NCI-H69 (cell line): ENCODE measurements at places on chromosomes 6 and 20.
A peak's percentile ranks its signal among the peaks of the same experiment; 100 is the strongest.

- peak; percentile 95 for DNase-seq
Observed at GRCh38 chr6:25485821-25486534, 166.0 kb upstream of the SCGN start.

- no peak for DNase-seq
Observed at GRCh38 chr6:150145427-150145826, 2.6 kb downstream of the PPP1R14C start.

DNA sequence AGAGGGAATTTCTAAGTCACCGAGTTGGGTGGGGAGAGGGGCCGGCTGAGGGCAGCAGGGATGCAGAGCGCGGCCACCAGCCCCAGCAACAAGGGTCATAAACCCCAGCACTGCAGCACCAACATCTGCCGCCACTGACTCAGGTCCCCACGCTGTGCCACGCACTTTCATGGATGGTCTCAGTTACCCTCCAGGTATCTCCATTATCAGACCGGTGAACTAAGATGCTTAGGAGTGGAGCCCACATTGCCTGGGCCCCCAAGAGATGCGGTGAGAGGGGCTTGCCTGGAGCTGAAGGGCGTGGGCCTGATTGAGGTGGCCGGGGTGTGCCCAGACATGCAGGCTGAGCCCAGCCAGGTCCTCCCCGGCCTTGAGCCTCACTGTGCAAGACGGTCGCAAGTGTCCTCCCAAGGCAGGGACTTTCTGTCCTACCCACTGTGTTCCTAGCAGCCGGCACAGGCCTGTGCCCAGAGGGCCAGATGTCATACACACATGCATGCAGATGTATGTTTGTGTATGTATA lies 19.3 kb downstream of the RBM38 start:
- no peak for DNase-seq

GRCh38 chr6:21181866-21182265 lies 411.7 kb upstream of the SOX4 start:
- no peak for DNase-seq

DNA sequence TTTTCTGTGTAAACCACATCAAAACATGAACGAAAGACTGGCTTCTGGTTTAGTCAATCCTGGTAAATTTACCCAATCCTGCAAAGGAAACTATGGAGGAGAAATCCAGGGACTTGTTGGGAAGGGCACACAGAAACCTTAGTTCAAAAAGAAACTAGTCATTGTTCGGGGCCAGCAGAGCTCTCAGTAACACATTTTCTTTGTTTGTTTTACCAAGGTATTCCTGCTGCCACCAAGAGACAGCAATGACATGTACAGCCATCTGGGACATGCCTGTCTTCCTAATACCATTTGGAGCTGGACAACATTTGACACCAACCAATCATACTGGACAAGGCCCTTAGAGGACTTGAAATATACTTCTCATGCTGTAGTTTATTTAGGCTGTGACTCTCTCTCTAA lies 8.3 kb downstream of the OARD1 start:
- no peak for DNase-seq

GRCh38 chr6:168032005-168032760 lies 34.7 kb downstream of the KIF25 start:
- DNase-seq = no peak

DNA sequence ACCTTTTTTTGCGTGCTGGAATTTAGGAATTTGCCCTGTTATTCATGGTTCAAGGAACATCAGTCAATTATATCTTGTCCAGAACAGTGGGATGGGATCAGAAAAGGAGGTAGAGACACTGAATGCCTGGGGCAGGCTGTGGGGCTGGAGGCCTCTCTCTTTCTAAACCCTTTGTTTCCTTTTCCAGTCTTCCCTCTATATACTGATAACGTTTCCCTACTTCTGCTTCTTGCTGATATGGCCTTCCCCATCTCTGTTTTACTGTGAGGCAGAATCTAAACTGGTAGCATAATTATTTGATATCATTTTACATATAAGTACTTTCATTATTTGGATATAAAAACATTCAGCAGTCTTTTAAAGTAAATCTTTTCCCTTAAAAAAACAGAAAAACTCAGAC lies 67.5 kb downstream of the DNAH8 start:
- DNase-seq = no peak

DNA sequence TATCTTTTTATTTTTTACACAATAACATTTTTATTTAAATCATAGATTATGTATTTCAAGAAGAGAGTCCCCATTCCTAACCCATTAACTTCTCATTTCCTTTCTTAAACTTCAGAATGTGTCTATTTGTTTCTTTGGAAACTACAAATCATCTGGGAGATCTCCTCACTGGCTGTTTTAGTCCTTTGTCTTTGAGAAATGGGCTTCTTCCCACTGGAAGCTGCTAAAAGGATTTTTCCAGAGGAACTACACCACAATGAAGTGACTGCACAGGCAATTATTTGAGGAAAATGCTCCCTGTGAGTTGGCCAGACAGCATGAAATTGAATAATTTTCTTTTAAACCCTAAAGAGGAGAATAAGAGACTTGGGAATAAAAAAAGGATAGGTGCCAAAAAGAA lies 119.1 kb downstream of the TENT5A start:
- DNase-seq = no peak

GRCh38 chr6:42877695-42878094 lies 1.7 kb upstream of the RPL7L1 start:
- no peak for DNase-seq

GRCh38 chr6:722608-723007 lies 29.7 kb upstream of the EXOC2 start:
- no peak for DNase-seq

GRCh38 chr6:169972101-169972651 lies 220.8 kb downstream of the ERMARD start:
- DNase-seq = no peak

DNA sequence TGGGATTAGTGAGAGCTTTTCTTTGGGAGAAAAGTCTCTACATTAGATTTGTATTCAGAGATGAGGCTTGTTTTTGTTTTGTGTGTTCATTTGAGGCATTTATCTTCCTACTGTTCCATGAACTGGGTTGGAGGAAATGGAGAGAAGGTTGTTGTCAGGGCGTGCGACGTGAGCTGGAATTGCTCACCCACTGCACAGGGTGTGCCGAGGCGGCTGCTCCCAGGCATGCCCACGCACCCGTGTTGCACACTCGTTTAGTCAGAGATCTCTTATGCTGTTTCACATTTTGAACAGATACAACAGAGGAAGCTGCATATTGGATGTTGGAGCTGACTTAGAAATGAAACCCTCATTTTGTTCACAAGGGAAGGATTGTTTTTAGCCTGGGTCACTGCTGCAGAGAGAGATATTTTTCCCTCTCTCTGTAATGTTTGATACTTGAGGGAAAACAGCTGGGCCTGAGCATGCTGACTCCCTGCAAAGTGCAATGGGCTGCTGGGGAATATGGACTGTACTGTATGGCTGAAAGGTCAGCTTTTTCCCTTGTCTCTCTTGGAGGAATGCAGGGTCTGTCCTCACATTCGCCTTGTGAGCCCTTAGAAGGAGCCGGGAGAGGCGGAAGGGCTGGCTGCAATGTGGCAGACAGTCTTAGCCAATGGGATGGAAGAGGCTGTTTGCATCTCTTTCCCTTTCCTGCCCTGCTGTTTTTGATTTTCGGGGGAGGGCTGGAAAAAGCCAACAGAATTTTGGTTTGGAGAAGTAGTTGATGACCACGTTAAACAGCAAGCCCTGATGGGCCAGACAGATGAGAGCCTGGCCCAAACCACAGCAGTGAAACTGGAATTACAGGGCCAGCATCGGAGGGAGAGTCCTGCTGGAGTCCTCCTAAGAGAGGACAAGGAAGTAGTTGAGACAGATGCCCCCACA lies 170.8 kb downstream of the SASH1 start:
- no peak for DNase-seq

GRCh38 chr6:18047406-18047805 lies 60.0 kb upstream of the KIF13A start:
- no peak for DNase-seq

DNA sequence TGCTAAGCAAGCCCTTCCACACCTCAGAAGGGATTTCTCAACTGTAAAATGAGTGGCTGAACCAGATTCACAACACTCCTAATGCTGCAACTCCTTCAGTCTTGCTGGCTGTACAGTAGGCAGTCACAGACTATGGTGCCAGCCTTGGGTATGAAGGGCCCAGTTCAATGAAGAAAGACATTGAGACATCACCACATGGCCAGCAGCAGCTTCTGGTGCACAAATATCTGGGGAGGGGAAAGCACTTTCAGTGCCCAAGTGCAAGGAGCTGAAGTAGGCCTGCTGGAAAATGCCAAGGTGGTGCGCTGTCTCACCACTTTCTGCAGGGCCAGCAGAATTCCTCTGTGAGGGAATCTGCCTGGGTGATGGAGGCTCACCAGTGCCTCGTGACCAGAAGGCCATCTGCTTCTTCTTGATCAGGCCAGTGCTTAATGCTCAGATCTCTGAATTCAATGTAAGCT lies 1.8 kb downstream of the PLA2G7 start:
- DNase-seq = no peak

DNA sequence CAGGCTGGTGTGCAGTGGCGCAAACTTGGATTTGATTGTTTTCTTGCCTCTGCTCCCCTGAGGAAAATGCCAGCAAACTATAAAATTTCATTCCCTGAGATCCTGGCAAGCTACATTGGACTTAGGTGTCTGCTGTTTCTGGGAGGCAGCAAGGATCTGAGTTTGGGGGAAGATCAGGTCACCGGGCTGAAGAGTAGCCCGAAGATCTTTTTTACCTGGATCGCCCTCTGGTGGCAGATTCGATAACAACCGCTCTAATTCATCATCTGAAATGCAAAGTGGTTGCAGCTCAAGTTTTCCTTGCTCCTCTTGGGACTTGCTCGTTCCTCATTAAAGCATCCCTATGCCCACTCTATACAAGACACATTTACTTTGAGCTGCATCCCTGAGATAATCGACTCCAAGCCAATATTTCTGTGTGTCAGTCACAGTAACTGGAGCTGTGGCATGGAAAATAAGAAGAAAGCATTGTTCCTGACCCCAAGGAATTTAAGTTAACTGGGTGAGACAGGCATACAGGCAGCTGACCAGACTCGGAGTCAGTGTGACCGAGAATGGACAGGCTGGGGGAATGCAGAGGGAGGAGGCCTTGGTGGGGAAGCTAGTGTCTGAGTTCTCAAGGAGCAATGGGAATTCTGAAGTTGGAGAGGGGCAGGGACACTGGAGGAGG lies 131.8 kb upstream of the PROKR2 start:
- peak; percentile 62 for DNase-seq

GRCh38 chr6:167030222-167031072 lies 31.2 kb downstream of the CEP43 start:
- DNase-seq = no peak
